ENCODE measurements at places on chromosomes 16 and 17. TPM values are rescaled to one million over a fixed set of nuclear protein-coding genes. Genes with fewer than 3 reads are reported as not detected.
A peak's percentile ranks its signal among the peaks of the same experiment; 100 is the strongest.

DNA sequence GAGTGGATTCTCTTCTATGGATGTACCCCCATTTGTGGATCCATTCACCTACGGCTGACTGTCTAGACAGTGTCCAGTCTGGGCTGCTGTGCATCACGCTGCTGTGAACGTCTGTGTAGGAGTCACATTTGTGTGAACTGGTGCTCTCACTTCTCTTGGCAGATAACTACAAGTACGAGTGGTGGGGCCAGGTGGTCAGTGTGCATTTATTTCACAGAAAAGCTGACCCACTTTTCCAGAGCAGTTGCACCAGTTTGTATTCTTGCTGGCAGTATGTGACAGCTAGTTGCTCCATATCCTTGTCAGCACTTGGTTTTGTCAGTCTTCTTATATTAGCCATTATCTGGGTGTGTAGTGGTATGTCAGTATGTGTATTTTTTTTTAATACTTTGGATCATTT lies 28.4 kb downstream of the FOXK2 start:
- no peak for DNase-seq

Gene CTRB1
- total RNA-seq, result not detected

Gene CD300H
- total RNA-seq, result not detected

DNA sequence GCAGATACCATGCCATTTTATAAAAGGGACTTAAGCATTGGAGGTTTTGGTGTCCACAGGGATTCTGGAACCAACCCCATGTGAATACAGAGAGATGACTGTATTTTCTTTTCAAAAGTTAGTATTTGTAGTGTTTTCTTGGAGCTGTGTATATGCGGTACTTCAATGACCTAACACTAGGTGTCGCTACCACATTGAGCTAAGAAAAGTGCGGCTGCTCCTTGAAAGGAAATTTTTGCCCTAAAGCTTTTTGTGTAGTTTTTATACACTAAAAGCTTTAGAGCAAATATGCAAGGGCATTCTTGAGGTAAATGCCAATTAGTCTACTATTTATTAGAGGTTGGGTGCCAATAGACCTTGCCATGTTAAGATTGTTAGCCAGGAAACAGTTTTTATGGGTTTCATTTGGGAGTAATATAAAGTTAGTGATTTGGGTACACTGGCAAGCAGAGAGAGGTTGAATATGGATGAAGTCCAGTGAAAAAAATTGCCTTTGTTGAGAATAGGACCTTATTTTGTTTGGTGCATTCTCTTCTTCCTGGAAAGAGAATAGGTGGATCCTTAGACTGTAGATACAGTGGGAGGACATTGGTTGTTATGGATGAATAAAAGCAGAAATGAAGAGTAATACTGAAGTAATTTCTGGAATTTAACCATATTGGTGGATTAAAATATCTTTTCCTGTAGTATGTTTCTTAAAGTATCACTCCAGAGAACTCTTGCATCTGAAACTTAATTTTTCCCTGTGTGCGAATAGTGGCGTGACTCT lies 43.3 kb downstream of the BCAS3 start:
- DNase-seq, result peak; percentile 87

GRCh38 chr16:1164382-1164781 lies 11.5 kb downstream of the CACNA1H start:
- no peak for DNase-seq

DNA sequence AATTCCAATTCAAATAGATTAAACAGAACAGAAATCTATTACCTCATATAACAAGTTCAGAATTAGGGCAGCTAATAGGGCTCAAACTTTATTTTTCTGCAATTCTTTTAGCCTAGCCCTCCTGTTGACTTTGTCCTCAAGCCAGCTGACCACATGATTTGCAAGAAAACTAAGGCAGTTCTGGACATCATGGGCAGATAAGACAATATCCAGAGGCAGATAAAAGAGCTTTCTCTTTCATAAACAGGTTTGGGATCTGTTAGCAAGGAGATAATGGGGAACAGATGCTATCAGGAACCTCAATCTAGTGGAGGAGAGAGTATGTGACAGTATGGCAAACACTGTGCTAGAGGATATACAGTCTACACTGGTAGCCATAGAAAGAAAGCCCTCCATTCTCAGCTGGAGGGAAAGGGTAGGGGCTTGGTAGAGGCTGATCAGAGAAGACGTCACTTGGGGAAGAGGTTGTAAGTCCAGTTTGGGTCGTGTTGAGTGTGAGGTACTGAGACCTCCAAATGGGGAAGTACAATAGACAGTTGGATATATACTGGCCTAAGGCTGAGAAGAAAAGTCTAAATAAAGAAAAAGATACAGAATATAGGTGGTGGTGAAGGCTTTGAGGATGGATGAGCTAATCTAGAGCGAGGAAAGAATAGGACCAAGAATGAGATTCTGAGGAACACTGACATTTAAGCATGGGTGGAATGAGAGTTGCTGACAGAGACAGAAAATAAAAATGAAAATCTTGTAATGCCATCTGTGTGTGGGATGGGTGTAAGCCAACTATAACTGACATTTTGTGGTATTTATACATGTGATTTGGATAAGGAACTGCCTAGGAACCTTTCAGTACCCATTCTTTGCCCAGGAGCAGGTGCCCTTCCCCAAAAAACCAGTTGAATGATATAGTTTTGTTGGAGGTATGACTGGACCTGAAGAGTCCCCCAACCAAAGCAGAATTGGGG lies 67.4 kb downstream of the CYB561 start:
- DNase-seq, result no peak
